ENCODE measurements at places on chromosomes 12 and 14.
A peak's percentile ranks its signal among the peaks of the same experiment; 100 is the strongest.

DNA sequence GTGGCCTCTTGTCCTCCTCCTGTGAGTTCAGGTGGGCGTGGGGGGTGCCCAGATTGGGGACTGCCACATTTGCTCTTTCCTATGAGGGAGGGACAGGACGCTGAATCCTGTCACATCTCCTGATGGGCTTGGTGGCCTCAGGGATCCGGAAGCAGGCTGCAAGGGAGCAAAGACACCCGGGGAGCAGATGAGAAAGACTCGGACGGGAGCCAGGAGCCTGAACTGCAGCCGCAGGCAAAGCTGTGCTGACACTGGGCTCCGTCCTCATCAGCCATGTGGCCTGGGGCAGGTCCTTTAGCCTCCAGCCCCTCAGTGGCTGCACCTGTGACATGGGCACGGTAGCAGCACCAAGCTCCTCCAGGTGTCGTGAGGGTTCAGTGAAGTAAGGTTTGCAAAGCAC is 40.8 kb upstream of the RFLNA start:
- no peak for DNase-seq

GRCh38 chr12:6608592-6609281 is 1.6 kb upstream of the CHD4 start:
- DNase-seq: no peak

DNA sequence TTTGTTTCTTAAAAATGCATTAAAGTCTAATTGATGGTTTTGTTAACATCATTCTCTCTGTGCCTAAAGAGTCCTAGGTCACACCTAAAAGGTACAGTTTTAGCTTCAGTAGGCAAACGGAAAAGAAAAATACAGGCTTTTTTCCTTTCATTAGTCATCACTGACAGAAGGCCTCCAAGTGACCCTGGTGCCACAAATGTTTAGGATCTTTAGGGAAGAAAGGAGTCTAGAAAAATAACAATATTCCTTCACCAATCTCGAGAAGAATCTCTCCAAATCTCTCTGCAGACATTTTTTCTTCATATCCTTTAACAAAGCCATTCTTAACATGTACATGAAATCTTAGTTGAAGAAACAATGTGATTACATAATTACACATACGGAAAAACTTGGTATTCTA is 2.0 kb downstream of the DENND5B start:
- no peak for DNase-seq

DNA sequence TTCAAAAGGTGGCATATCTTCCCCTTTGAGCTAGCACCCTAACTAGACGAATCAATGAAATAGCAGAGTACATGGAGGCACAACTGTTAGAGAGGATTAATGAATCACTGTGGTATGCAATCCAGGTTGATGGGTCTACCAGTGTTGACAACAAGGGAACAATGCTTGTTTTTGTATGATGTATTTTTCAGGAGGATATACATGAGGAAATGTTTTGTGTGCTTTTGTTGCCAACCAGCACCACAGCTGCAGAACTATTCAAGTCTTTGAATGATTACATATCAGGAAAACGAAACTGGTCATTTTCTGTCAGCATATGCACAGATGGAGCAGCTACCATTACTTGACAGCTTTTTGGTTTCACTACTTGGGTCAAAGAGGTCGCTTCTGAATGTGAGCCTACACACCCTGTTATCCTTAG is 142.6 kb downstream of the GPHN start:
- DNase-seq: no peak

DNA sequence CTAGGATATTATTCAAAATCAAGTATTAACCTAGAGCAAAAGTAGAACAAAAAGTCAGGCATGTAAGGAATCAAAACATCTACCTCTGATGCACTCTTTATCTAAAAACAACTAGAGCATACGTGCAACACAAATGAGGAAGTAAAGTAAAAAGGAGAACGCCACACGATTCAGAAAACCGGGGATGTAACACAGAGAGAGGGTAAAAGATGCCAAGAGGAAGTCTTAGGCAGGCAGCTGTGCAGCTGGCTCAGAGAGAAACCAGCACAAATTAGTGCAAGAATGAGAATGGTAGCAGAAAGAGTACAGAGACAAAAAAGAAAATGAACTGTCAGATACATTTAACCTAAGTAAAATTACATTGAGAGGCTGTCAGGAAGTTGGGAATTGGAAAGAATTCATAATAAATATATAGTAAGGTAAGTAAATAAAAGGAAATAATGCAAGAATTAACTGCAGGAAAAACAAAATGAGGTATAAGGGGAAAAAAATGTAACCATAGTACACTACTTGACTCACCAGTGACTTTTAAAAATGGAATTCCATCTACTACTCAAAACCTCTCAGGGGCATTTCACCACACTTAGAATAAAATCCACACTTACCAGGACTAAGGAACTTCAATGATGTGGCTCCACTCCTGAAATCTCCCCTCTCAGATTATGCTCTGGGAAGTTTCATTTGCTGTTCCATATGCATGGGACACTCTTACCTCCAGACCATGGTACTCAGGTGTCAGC is 17.1 kb downstream of the BCAT1 start:
- DNase-seq: no peak

DNA sequence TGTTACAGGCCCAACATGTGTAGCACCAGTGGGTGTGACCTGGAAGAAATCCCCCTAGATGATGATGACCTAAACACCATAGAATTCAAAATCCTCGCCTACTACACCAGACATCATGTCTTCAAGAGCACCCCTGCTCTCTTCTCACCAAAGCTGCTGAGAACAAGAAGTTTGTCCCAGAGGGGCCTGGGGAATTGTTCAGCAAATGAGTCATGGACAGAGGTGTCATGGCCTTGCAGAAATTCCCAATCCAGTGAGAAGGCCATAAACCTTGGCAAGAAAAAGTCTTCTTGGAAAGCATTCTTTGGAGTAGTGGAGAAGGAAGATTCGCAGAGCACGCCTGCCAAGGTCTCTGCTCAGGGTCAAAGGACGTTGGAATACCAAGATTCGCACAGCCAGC is 8.6 kb downstream of the BCL2L14 start:
- no peak for DNase-seq

DNA sequence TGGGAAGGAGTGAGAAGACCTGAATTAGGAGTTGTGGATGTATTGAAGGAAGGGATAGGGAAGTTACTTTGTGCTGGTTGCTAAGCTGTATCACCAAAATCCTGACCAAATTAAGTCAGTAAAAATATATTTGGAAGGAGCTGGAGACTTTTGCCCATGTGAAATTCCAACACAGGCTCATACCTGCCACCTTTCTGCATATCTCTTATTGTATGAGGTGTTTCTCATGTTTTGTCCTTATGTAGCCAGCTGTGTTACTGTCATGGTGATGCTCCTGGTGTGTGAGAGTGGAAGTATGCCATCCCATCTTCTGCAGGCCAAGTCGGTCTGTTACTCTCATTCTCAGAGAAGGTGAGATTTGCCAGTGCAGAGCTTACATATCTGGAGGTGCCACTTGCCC is 29.4 kb upstream of the RNU6-8 start:
- no peak for DNase-seq

GRCh38 chr12:4030929-4031702 is 157.9 kb upstream of the PARP11 start:
- DNase-seq: peak; percentile 86

DNA sequence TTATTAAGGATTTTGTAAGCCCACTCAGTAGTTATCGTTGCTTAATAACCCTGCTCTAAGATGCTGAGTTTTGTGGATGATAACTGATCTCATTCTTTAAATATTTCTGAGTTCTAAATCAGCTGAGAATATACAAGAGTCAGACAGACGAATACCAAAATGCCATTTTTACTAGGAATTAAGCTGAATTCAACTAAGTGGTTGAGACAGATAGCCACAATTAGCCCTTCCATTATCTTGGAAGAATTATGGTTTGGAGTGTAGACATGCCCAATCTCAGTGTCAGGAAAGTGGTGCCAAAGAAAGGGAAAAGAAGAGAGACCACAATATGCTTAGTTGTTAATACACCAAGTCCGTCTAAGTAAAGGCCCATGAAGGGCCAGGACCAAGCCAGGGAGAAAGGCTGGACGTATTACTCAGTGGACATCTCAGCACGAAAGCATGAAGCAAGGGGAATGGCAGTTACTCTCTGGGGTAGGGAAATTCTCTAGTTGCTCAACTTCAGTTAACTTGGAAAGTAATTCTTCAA is 58.6 kb downstream of the KCNA5 start:
- DNase-seq: no peak

- no peak for DNase-seq
These were observed 814.9 kb downstream of the LRFN5 start for GRCh38 chr14:42421377-42422078.

- DNase-seq: no peak
These were observed 48.6 kb downstream of the PCNX1 start for GRCh38 chr14:70955543-70956480.

GRCh38 chr12:18926188-18926587 is 188.3 kb downstream of the CAPZA3 start:
- no peak for DNase-seq

DNA sequence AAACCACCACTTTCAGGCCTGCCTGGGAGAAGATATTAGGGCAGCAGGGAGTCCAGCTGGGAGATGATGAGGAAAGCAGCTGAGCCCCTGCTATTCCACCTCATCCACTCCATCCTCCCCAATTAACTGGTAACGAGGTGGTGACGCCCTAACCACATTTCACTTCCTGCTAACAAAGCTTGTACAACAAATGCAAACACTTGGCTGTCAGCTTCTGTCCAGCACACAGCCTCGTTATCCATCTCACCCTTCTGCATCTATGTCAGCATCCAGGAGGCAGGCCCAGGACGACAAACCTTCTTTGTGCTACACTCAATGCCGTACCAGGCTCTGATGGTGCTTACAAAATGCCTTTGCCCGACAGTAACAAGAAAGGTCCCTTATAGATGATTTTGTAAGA is 225.4 kb downstream of the APAF1 start:
- DNase-seq: no peak

DNA sequence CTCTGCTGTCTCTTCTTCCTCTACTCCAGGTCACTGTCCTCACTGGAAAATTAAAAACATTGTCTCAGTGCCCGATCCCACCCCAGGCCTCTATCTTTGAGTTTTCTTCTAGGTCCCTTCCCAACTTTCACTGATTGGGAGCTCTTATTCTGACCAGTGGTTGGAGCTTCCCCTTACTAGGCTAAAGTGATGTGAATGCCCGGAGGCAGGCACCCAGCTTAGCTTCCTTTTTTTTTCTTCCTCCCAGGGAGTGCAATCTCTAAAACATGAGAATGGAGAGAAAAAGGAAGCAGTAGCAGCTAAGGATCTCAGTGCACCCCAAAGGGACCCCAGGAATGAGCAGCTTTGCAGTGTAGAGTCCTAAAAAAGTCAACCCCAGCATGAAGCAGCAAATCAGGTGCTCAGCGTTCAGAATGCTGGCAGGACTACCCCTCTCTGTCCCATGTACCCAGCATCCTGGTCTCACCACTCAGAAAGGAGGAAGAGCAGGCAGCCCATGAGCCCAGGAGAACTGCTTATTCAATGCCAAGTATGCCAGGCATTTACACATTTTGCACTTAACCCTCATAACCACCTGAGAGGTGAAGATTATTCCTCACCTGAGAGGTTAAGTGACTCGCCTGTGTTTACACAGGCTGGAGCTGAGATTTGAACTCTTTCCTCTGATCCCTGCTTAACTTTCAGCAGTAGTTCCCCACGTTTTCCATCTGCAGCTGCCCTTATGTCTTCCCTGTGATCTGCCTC is 146.2 kb upstream of the PWP1 start:
- DNase-seq: no peak

DNA sequence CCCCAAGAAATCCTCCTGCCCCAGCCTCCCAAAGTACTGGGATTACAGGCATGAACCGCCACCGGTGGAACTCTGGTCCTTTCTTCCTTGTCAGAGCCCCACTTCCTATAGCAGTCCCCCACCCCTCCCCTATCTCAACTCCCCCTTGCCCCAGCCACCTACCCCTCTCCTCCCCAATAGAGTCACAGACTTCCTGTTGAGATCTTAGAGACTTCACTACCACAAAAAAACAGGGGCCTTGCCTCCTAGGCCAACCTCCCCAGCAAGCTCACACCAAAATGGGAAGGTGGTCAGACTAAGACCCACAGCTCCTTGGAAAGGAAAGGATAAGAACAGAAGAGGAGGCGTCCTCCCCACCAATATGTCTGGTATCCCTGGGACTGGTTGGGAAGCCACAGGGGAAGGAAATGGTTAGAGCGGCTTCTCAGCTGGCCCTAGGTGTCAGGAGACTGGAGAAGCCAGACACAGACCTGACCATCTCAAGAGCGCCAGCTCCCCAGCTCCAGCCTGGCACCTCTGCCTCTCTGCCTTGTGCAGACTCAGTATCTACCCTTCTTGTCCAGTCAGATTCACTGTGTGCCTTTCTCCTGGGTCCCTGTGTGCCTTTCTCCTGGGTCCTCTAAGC is 8.5 kb downstream of the ITGB7 start:
- DNase-seq: no peak

DNA sequence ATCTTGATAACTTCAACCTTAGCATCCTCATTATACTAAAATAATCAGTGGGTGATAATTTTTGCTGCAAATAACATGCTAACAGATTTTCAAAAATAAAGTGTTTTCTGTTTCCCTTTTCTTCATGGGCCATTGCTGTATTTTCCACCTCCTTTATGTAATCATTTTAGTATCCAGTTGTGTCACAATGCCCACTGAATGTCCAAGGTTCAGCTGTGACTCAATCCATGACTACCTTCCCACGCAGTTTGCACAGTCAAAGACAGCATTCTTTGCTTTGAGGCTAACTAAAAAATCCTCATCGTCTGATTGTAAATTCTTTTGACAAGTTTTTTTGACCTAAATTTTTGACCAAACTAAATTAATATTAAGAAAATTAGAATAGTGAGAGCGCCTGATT is 474.1 kb downstream of the FLRT2 start:
- no peak for DNase-seq

DNA sequence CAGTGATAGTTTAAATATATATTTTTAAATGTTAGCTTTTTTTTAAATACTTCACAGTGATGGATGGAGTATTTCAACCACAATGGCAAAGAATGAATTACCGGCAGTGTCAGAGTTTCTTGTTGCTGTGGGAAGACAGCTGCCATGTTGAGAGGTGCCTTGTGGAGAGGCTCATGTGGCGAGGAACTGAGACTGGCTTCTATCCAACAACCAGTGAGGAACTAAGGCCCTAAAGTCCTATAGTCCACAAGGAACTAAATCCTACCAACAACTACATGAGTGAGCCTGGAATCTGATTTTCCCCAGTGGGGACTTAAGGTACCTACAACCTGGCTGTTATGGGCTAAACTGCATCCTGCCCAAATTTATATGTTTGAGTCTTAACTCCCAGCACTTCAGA is 220.2 kb upstream of the PLEKHG7 start:
- no peak for DNase-seq

GRCh38 chr12:110575326-110575725 is 7.8 kb downstream of the PPTC7 start:
- no peak for DNase-seq

DNA sequence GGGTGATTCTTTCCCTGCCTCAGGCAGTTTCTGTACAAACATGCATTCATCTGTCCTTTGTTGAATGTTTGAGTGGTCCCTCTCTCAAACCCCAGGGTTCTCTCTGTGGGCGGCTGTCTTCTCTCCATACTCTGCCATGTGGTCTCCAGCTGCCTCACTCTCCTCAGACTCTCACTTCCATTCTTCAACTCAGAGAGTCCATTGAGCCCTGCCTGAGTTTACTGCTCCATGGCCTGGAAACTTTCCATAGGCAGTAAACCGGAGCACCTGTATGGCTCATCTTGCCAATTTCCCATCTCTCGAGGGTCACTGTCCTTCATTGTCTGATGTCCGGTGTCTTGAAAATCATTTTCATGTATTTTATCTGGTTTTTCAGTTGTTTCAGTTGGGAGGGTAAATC is 11.3 kb downstream of the C14orf132 start:
- DNase-seq: no peak

All from T1000 (cell line).